ENCODE measurements at places on chromosomes 5 and 9.

GRCh38 chr5:9020996-9021395, 524.9 kb downstream of the SEMA5A start:
- DNase-seq: no peak

- DNase-seq: no peak
These were observed 378.2 kb downstream of the ACTL7B start for GRCh38 chr9:108477529-108478006.

GRCh38 chr5:135851186-135851914, 16.9 kb downstream of the SLC25A48 start:
- peak; percentile 30 for DNase-seq

DNA sequence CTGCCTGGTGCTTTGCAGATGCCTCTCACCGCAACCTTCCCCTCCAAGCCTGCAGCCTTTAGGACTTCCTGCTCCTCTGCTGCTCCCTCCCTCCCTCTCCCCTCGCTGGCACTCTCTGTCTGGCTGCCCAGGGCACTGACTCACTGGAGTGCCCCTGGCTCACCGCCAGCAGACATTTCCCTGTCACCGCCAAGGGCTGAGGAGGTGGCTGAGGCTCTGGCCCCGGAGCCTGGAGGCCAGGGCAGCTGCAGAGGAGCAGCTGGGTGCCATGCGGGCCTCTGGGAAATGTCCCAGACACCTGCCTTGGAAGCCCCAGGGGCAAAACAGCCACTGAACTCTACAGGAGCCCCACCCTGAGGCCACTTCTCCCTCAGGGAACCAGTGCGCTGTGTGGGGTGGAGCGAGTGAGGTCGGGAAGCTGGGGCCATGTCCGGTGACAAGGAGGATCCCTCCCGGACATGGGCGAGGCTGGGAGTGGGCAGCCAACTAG, 53.4 kb downstream of the TENT4A start:
- no peak for DNase-seq

DNA sequence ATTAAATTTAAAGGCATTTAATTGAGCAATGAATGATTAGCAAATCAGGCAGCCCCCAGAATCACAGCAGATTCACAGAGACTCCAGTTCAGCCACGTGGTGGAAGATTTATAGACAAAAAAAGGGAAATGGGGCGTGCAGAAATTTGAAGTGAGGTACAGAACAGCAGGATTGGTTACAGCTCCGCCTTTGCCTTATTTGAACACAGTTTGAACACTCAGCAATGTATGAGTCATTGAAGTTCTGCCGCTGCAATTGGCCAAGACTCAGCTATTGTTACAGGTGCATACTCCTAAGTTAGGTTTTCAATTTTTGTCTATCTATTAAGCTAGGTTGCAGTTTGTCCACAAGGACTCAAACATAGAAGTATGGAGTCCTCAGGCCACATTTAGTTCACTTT, 157.7 kb upstream of the SLC12A2 start:
- DNase-seq: no peak

DNA sequence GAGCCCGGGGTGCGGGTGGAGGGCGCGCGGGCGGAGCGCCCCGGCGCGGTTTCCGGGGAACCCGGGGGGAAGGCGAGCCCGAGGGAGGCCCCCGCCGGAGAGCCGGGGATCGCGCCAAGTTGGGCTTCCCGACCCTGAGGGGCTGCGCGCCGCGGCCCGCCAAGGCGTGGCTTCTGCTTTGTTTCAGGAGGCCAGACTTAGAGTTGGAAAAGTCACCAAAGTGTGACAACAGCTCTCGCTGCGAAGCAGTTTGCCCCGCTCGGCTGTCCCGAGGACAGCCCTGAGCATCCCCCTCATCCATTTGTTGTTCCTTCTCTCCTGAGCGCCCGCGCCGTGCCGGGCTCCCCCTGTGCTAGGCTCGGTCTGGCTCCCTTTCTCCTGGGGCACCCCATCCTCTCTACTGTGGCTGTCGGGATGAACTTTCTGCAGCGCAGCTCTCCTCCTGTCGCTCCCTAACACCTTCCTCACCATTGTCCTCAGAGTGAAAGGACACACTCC, 410 bp downstream of the GLIPR2 start:
- no peak for DNase-seq

DNA sequence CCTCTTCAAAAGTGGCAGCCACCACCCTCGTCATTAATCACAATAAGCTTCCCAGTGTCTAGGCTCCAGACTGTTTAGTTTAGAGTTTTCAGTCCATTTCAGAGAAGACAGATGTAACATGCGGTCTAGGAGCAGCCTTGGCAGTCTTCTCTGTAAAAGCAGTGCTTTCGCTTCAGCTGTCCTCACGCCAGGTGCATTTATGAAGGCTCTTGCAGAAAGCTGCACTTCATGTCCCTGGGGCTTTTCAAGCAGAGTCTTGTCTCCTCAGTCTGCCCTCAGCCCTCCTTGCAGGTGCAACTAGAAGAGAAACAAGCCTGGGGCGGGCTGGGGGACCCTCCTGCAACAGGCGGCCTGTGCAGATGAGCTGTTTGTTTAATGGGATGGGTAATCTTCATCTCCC, 281.9 kb downstream of the DRD1 start:
- peak; percentile 5 for DNase-seq

DNA sequence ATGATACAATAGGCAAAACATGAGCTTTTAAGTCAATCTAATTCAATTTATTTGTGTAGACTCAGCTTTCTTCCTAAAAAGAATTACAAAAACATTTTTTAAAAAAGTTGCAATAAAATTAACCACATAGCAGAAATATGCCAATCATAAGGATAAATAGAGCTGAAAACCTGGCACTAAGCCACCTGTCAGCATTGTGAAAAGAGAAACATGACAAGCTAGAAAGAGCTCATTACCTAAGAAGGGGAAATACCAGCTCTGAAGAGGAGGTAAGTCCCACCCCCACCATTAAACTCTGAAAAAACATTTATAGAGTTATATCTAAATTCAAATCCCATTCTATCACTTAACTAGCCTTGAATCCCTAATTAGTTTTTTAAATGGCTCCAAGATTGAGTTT, 372.9 kb downstream of the OSTF1 start:
- DNase-seq: no peak

GRCh38 chr9:68821911-68822310, 116.9 kb downstream of the PIP5K1B start:
- no peak for DNase-seq

GRCh38 chr5:9878206-9878605, 248.1 kb upstream of the TAS2R1 start:
- DNase-seq: no peak

DNA sequence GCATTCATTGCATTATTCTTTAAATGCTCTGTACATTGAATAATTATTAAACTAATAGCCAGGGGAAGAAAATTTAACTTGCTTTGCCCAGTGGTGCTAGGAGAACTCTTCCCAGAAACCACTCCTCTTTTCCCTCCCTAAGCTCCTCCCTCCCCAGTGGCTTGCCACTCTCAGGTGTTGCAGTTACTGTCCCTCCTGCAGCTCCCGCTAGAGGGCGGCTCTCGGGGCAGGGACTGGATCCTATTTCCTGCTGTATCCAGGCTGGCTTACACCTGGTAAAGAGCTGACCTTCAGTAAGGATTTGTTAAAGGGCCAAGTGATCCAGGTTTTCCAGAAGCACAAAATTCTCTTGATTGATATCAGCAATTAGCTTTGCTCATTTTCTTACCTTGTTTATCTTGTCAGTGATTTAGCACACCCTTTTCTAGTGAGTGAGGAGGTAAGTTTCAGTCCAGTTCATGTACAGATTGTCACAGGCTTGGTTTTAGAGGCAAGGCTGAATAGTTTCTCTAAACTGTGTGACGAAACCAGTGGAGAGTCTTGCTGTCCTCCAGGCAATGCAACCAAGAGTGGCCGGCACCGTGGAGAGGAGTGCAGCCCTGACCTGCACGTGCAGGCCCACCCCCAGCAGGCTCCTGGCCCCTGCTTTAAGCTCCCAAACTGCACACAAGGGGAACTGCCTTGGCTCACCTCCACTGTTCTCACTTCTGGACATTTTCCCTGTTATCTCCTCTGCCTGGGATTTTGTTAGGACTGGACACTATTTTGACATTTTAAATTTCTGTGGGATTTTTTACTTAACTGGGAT, 423.8 kb downstream of the SPOCK1 start:
- DNase-seq: no peak

DNA sequence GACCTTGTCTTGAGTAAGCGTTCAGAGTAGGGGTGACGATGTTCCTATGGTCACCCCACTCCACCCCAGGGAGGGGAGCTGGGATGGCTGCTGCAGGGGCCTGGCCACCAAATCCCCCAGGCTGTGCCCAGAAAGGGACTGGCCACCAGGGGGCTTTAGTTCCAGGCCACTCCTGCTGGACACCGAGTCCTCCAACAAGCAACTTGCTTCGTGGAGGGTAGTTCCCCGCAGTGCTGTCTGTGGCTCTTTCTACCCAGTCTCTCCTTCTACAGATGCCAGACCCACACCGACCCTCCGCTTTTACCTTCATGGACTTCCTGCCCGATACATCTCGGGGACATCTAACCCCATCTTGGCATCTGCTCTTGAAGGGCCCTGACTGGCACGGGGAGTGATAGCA, 35.7 kb upstream of the GABRP start:
- no peak for DNase-seq

- no peak for DNase-seq
These were observed 76.9 kb upstream of the NEURL1B start for GRCh38 chr5:172564188-172564587.

- DNase-seq: no peak
These were observed 23.5 kb upstream of the RANBP3L start for GRCh38 chr5:36325196-36325595.

DNA sequence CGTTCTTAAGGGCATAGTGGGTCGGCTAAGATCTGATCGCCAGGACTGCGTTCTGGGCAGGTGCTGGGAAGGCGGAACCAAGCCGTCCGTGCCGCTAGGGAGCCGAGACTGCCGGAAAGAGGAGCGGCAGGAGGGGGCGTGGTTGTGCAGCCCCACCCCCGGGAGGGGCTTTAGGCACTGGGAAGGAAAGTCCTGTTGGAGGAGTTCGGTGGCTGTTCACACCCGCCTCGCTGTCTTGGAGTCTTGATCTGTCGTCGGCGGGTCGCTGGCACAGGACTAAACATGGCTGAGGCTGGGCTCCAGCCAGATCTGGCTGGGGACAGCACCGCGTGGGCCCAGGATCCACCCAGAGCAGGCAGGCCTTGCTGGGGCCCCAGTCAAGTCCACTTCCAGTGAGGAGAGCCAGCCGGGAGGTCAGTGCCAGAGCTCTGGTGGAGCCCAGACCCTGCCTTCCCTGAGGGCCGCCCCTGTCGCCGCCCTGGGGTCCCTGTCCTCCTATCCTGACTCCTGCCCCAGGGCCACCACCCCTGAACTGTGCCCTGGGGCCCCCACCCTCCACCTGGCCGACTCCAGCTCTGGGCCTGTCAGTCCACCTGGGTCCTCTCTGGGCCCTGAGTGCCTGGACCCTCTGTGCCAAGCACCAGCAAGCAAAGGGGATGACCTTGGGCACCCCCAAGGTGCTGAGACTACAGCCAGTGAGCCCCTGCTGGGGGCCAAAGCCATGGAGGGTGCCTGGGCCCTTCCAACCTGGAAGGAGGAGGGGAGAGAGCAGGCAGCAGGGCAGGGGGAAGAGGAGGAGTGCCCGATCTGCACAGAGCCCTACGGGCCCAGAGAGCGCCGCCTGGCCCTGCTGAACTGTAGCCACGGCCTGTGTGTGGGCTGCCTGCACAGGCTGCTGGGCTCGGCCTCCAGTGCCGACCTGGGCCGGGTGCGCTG, 4.5 kb downstream of the RNF208 start:
- no peak for DNase-seq

GRCh38 chr5:154095904-154096303, 57.1 kb downstream of the MFAP3 start:
- DNase-seq: no peak

DNA sequence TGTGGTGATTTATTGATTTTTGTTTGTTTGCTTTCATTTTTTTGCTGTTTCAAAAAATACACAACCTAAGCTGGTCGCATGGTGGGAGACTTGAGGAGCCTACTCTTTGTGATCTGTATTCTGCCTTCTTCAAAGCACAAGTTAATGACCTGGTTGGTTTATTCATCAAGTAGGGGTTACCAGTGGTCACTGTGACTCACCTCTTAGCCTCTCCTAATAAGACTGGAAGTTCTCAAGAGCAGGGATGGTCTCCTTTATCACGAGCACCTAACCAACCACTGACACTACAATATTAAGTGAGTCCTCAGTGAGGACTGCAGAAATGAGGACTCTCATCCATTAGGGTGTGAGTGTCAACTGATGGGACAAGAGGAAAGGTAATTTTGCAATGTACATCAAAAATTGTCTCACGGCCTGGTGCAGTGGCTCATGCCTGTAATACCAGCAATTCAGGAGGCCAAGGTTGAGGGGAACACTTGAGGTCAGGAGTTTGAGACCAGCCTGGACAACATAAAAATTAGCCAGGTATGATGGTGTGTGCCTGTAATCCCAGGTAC, 13.6 kb upstream of the MTMR12 start:
- DNase-seq: no peak

- DNase-seq: no peak
These were observed 319.5 kb upstream of the ACTBL2 start for GRCh38 chr5:57802131-57802530.

DNA sequence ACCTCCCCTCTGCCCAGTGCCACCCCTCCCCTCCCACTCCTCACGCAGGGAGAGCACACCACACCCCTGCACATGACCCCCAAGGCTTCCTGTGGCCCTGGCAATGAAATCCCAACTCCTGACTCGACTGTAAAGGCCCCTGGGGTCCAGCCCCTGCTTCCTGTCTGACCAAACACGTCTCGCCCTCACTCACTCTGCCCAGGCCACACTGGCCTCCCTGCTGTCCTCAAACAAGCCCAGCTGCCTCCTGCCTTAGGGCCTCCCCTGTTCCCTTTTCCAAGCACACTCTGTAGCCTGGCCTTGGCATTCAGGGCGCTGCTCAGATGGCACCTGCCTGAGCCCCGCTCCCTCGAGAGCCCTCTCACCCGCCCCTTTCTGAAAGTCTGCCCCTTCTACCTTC, 42.4 kb downstream of the HK3 start:
- no peak for DNase-seq

- no peak for DNase-seq
These were observed 121.0 kb downstream of the FEM1C start for GRCh38 chr5:115423541-115423940.

DNA sequence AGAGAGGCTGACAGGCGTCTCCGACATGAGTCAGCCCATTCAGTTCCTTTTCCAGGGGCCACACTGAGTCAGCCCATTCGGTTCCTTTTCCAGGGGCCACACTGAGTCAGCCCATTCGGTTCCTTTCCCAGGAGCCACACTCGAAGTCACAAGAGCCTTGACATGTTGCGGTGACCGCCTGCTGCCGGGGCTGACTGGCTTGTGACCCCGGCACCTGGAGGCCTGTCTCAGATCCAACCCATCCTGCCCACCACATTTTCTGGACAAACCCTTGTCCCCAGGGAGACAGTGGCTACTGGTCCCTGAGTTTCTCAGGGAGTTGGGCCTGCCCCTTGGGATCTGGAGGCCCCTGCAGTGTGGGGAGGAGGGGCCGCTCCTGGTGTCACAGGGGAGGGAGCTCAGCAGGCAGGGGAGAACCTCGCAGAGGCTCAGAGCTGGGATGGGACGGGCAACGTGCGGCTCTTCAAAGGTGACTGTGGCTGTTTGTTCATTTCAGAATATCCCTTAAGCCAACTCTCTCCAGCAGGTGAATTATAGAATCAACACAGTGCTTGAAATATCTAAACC, 40.5 kb upstream of the LPCAT1 start:
- DNase-seq: no peak

All from hippocampal formation (tissue), 2 donors.